Activated T-cell treated with anti-CD3 and anti-CD28 coated beads, Interleukin-2, amount 50 U/mL, for 72 hours (primary cell): ENCODE measurements at places on chromosomes 12 and 14. TPM values are rescaled to one million over a fixed set of nuclear protein-coding genes. Genes with fewer than 3 reads are reported as not detected.

AMN gene
- 3.9 TPM for total RNA-seq

REP15 gene
- not detected for total RNA-seq

IL22 gene
- total RNA-seq = 0.89 TPM

DNA sequence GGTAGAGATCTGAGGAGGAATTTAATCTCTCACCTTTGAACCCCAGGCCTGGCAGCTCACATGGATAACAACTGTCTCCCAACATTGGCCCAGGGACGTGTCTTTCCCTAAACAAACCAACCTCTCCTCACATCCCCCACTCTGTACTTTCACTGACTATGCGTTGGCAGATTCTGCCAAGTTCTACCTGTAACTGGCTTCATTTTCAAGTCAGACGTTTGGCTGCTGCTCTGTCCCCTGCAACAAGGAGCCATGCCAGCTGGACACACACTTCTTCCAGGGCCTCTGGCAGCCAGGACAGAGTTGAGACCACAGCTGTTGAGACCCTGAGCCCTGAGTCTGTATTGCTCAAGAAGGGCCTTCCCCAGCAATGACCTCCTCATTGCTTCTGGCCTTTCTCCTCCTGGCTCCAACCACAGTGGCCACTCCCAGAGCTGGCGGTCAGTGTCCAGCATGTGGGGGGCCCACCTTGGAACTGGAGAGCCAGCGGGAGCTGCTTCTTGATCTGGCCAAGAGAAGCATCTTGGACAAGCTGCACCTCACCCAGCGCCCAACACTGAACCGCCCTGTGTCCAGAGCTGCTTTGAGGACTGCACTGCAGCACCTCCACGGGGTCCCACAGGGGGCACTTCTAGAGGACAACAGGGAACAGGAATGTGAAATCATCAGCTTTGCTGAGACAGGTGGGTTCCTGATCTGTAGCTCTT, at the start of gene INHBC:
Gene INHBC (plus strand): TSS at position 268 of the 707 bp plus-strand sequence. CDS start 103 bp downstream, at position 371.
- peaks cover 27% of the 10 kb centered on the region for H3K4me1 ChIP-seq
- peak within 1 kb of the TSS; percentile 52 for H3K4me3 ChIP-seq
- H3K27ac ChIP-seq = peak within 1 kb of the TSS; percentile 61
- no peaks in the 10 kb centered on the region for H3K27me3 ChIP-seq
- DNase-seq = no peak

DNA sequence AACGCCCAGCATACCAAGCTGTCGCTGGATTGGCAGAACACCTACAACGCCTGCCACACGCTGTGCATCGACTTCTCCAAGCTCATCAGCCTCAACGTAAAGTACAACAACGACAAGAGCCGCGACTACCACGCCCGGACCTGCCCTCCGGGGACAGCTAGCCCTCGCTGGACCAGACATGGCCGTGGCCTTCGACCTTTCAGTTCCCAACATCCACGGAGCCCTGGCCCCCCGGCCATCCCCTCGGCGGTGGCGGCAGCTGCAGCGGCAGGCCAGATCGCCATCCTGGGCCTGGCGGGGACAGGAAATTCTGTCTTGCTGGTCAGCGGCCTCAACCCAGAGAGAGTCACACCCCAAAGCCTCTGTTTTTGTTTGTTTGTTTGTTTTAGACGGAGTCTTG, 132.6 kb upstream of the FUT8 start:
- no peak for DNase-seq
- H3K27me3 ChIP-seq = no peaks in the 10 kb centered on the region
- no peak overlapping the region for H3K4me3 ChIP-seq
- H3K4me1 ChIP-seq = peaks cover 46% of the 10 kb centered on the region
- H3K27ac ChIP-seq = no peak overlapping the region
- H3K36me3 ChIP-seq = no peaks in the 10 kb centered on the region
